Esophagus squamous epithelium (tissue), 5 donors: ENCODE measurements at places on chromosomes 6 and 20.

GRCh38 chr6:117729613-117730012 is 54.3 kb downstream of the NUS1 start:
- no peak for DNase-seq

DNA sequence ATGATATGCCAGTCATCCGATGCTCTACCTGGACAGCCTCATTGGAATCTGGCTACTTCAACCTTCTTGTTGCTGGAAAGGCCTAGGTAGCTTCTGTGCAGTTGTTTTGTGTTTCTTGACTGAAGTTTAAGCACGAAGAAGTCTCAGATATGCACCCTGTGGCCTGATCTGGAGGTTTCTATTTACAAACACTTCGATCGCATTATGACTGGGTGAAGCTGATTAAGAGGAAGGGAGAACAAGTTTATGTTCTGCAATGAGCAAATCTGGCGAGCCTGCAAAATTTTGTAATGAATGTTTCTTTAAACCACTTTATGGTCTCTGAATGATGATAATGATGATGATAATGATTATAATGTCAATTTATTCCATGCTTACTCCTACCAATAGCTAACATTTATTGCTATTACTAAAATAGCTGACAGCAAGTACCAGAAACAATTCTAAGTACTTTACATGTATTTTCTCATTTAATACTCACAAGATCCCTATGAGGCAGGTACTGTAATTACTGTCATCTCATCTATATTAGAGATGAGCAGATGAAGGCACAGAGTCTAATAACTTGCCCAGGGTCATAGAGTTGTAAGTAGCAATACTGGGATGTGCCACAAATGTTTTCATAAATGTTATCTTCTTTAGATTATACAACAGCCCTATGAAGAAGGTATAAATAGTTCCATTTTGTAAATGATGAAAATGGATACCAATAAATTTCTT is 126.1 kb upstream of the UST start:
- no peak for DNase-seq

DNA sequence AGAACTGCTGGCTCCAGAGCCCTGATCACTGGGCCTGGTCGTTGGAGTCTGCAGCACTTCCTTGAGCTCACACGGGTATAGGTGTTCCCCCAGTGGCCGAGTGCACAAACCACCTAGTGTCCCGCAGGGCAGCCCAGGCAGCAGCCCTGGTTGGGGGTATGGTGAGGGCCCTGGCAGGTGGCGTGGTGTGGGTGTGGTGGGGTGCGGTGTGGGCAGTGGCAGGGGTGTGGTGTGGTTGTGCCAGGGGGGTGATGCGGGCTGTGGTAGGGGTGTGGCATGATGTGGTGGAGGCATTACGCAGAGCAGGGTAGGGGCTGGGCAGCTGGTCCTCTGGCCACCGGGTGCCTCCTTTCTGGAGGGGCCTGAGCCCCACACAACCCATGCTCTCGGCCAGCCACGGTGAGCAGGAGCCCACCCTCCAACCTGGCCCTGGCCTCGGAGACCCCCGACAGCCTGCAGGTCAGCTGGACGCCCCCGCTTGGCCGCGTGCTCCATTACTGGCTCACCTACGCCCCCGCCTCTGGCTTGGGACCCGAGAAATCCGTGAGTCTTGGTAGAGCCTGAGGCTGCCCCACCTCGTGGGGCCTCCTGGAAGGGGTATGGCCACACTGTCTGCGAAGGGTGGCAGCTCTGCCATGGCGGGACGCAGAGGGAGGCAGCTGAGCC is 20.5 kb downstream of the COL20A1 start:
- no peak for DNase-seq

DNA sequence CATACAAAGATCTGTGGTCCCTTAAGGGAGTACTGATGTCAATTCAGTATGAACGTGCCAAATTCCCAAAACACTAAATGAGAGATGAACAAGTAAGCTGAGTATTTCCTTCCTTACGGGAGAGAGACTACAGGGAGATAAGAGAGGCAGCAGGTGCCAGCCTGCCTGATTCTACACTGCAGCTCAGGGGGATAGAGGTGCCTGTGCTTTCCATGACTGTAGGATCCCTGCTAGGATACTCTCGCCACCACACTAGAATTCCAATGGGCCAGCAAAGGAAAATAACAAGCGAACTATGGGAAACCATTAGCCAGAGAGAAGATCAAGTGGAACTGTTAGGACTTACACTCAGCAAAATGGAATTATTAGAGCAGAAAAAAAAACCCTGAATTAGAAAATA is 198.5 kb upstream of the BTBD3 start:
- no peak for DNase-seq

DNA sequence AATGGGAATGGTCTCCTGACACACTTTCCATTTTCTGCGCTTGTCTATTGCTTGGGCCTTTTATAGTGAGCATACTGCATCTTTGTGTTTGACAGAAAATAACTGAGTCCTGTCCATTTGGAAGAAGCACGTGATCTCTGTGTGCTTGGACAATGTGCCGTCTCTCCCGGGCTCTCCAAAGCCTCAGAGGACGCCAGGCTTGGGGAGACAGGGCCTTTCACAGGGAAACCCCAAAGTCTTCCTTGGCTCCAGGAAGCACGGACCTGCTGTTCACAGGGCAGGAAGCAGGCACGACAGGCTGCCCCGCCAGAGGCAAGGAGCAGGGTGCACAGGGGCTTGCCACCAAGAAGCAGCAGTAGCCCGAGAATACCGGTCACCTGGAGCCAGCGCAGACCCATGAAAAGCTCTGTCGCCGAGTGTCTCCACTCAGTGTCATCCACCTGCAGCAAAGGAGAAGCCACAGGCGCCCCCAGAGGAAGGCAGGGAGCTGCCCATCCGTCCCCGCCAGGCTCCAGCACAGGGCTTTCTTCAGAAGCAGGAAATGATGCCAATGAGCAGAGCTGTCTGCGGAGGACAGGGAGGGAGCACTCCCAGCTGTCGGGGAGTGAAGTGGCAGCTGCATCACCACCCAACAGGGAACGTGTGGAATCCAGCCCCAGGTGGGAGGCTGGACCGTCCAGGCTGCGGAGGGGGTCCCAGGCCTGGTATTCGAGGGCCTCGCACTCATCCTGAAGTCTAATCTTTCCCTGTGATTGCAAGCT is 135.1 kb downstream of the AGPAT4 start:
- DNase-seq: no peak

DNA sequence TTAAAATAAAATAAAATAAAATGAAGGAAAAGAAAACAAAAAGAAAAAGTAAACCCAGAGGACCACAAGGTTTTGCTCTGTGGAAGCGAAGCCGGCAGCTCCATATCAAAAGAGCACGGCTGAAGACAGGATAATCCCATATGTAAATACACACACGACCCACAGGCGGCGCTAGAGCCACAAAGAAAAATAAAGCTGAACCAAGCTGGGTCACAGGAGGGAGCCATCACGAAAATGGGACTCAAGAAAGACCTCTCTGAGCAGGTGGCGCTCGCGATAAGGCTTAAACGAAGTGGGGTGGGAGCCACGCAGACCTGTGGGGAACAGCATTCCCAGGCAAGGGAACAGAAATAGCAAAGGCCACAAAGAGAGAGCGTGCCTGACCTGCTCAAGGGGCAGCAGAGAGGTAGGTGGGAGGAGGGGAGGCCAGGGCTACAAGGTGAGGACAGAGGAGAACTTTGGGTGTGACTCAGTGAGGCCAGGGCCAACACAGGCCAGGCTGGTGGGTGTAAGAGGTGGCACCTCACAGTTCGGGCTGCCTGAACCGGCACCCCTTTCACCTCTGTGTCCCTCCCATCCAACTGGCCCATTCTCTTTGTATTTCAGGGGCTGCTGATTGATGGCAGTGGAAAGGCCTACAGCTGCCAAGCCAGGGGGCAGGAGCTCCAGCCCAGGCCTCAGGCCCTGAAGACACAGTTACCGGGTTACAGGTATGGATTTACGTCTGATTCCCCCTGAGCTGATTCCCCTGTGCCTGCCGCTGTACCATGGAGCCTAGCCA is 26.0 kb downstream of the PTGIS start:
- DNase-seq: no peak

- DNase-seq: no peak
These were observed 152.2 kb downstream of the OPN5 start for GRCh38 chr6:47934023-47934422.

GRCh38 chr6:157236040-157236725 is 87.1 kb downstream of the TMEM242 start:
- DNase-seq: no peak

GRCh38 chr6:129135451-129135850 is 252.5 kb downstream of the LAMA2 start:
- no peak for DNase-seq

GRCh38 chr6:52410979-52411378 is 9.2 kb upstream of the EFHC1 start:
- no peak for DNase-seq

DNA sequence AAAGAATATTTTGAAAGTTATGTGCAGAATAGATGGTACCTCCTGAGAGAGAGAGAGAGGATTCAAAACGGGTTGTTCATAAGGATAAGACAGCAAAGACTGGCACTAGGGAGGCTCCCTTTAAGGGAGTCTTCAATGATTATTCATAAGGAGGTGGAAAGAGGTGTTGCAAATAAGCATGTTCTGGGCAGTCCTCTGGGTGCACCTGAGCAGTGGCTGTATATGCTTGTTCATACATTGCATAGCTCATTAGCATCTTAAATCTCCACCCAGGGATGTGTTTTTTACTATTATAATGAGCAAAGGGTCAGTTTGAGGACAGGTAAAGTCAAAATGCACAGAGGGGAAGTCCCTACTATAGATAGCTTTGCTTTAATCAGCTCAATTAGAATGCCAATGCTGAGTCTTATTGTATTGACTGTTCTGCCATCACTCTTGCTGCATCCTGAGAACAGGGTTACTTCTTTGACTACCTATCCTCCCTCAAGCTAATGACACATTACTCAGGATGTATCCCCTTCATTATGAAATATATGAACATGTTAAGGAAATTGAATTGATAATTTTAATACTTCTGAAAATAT is 10.0 kb upstream of the SIRPG start:
- no peak for DNase-seq

DNA sequence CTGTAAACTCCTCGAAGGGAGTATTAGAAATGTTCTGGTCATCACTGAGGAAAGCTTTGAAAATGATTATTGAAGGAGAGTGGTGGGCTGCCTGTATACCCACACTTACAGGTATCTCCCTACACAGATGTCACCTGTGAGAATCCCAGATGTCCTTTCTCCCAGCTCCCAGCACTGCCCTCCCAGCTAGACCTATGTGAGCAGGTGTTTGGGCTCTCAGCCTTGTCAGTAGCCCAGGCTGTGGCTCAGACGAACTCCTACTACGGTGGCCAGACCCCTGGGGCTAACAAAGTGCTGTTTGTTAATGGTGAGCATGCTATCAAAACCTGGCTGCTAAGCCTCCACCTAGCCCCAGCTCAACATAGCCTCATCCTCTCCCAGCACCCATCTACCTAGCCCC is 7.1 kb downstream of the PRSS16 start:
- DNase-seq: no peak

DNA sequence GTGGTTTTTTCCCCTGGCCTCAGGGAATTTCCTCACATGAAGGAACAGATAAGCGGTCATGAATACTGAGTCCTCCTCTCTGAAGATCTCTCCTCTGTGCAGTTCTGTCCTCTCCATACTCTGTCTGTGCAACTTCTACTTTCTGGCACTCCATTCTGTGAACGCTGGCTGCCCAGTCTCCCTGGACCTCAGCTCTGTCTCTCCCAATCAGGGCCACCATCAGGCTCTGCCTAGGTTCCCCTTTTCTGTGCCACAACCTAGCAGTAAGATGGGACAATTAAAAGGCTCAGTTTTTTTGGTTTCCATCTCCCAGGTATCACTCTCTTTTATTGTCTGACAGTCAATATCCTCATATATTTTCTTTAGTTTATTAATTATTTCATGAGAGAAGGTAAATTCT is 4.8 kb upstream of the ADGB start:
- no peak for DNase-seq

DNA sequence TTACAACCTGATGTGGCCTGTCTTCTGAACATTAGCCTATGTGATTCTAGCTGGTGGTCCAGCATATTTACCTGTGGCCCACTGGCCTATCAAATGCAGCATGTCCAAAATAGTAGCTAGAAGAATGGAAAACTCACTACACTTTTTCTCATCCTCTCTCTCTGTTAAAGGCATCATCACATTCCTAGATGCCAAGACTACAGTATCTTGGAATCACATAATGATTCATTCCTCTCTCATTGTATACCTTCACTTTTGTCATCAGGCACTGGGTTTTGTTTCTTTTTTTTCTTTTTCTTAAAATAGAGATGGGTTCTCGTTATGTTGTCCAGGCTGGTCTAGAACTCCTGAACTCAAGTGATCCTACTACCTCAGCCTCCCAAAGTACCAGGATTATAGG is 45.0 kb downstream of the FAM83B start:
- no peak for DNase-seq

- DNase-seq: no peak
These were observed 101.5 kb downstream of the RPP40 start for GRCh38 chr6:4902363-4902762.

DNA sequence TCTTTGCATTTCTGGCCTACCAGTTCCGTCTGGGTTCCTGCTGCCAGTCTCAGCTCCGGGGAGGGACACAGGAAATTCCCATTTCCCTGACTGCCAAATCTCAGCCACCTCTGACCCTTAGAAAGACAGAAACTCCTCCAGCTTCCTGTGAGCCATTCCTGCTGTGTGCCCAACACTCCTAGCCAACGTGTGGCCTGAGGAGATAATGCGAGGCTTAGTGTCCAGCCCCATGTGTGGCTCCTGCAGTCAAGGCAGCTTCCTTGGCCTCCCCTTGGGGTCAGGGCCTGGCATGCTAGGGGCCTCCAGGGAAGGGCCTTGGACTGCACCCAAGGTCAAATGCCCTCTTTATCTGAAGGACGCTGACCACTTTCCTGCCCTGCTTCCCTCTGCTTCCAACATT is 45.1 kb downstream of the MAFB start:
- DNase-seq: no peak

GRCh38 chr6:44804546-44805159 is 417.1 kb downstream of the CDC5L start:
- DNase-seq: no peak

GRCh38 chr6:170285482-170285881 is 5.4 kb downstream of the DLL1 start:
- DNase-seq: no peak

- DNase-seq: no peak
These were observed 129.5 kb upstream of the ARG1 start for GRCh38 chr6:131443514-131443913.

DNA sequence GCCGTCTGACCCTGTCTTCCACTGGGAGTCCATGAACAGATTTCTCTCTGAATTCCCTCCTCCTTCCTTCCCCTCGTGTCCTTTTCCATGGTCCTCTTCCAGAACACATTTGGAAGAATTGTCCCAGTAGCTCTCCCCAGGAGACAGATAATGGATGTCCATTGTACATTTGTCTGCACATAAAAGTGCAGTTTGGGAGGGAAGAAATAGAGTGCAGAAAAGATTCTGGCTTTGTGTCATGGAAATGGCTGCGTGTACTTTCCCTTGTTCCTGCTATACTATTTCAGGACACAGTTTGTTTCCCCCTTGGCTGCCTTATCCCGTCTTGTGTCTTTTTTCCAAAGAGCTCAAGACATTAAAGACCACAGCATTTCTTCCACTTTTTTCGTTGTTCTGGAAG is 127.6 kb downstream of the SYNDIG1 start:
- no peak for DNase-seq

- DNase-seq: no peak
These were observed 163.4 kb downstream of the UBE3D start for GRCh38 chr6:82902290-82902689.
